ENCODE measurements at places on chromosomes 2 and 18.

- DNase-seq: no peak
Measured at GRCh38 chr18:39946623-39947061, 2008.4 kb upstream of the PIK3C3 start.

GRCh38 chr18:8751692-8752091 lies 46.3 kb downstream of the MTCL1 start:
- no peak for DNase-seq

- no peak for DNase-seq
Measured at GRCh38 chr18:74006143-74006542, 141.5 kb downstream of the FBXO15 start.

DNA sequence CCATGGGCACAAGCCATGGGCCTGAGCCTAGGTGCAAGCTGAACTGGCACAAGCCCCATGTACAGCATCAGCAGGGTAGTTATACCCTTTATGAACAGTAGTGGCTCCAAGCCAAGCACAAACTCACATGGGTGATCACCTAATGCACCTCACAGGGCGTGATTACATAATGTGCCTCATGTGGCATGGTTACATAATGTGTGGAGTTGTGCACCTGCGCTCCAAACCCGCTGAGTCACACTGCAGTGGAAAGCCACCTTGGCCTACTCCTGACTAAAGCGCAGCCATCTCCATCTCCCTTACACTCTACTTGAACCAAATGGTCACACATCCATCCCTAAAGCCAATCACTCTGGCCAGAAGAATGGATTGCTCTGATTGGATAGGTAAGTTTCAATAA lies 279.7 kb downstream of the MBD2 start:
- DNase-seq: no peak

DNA sequence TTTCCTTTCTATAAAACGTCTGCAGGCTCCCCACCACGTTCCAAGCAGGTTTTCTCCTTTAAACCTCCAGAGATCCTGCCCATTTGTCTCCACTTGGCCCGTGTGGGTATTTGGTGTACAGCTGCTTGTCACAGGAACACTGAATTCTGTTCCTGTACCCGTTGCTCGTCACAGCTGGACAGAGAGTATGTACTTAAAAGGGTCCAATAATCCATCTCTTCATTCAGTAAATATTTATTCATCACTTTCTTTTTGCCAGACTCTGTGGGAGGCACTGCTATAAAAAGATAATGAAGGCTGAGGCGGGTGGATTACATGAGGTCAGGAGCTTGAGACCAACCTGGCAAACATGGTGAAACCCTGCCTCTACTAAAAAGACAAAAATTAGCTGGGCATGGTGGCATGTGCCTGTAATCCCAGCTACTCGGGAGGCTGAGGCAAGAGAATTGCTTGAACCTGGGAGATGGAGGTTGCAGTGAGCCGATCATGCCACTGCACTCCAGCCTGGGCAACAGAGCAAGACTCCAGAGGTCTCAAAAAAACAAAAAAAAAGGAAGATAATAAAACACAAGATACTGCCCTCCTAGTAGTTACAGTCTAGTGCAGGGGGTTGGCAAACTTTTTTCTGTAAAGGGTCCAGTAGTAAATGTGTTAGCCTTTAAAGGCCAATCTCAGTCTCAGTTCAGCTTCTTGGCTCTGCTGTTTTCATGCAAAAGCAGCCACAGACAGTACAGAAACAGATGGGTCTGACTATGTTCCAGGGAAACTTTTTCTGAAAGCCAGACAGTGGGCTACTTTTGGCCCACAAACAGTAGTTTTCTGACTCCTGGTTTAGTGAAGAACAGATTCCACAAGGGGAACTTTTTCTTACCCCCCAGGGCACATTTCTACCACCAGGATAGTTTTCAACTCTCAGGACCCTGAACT lies 309.9 kb upstream of the RAB12 start:
- DNase-seq: no peak

GRCh38 chr2:64658269-64658668 lies 4.6 kb upstream of the SERTAD2 start:
- DNase-seq: no peak

DNA sequence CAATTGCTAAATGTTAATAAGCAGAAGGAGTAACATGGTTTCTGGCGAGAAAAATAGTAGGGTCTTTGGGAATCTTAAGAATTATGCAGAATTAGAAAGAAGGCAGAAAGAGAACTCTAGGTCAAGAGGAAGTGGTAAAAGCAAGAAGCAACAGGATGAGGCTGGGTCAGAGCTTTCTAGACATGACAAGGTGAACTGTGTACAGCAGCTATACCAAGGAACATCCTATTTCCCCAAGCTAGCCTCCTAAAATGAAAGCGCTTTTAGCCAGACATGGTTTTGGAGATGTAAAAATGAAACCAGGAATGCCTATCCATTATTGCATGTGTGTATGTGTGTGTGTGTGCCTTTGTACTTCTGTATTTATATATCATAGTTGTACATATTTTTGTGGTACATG lies 42.3 kb upstream of the STAT1 start:
- no peak for DNase-seq

DNA sequence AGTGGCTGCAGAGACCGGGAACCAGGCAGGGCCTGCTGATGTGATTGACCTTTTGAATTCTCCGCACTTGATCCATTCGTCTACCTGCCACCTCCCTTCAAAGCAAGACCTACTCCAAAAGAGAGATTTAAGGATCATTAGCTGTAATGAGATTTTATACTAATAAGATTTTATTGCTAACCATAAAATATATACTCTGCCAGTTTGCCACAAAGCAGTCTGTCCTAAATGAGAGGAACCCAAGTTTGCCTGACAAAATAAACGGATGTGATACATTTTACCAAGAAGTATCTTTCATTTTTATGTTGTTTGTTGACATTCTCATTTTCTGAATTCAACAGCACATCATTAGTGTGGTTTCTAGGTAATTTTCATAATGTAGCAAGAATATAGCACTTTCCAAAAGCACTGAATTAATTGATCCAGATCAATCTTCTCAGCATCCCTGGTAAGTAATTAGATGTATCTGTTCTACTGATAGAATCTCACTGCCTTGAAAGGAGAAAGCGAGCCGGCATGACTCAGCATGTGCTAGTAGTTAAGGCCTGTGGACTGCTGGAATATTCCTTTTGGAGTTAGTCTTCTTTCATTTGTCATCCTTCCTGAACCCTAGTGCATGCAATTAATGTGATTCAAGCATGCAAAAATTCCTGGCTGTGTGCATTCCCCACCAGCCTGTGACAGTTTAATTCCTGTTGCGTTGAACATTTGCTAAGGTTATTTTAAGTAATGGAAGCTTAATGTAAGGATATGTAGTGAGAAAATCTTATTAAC lies 128.5 kb downstream of the ARL6IP6 start:
- no peak for DNase-seq

- DNase-seq: peak; percentile 74
Measured at GRCh38 chr2:181189951-181190350, 209.5 kb downstream of the UBE2E3 start.

DNA sequence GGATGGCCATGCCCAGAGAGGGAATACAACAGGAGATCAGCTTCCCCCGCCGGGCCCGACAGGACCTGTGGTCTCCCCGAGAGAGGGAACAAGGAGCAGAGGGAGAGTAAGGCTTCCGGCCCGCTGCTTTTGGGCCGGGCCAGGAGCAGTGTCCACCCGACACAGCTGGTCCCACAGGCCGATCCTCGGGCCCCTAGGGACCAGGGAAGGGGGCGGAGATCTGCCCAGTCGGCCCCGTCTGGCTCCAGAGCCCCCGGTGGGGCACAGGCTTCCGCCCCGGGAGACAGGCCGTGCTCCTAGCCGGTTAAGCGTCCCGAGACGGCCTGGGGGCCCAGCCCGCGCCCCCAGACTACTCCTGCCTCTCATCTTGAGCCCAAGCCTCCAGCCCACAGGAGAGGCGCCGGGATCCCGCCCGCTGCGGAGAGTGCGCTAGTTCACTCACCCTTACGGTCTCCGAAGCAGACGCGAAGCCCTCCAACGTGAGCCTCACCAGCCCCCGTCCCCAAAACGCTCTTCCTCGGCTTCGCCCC lies at the start of gene MCFD2:
Gene MCFD2, minus strand, starts transcription at position 526 of the 530 bp plus-strand sequence. CDS start 6,635 bp downstream, outside the sequence.
- DNase-seq: no peak

DNA sequence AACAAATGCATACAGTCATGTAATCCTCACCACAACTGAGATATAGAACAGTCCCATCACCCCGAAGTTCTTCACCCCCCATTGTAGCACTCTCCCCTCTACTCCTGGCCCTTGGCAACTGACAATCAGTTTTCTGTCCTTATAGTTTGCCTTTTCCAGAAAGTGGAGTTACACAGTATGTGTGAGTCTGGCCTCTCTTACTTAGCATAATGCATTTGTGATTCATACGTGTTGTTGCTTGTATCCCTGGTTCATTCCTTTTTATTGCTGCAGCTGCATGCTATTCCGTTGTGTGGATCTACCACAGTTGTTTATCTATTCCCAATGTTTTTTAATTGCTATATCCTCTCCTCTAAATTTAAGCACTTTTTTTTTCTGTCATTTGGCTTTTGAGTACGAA lies 17.6 kb downstream of the ACYP2 start:
- DNase-seq: no peak

DNA sequence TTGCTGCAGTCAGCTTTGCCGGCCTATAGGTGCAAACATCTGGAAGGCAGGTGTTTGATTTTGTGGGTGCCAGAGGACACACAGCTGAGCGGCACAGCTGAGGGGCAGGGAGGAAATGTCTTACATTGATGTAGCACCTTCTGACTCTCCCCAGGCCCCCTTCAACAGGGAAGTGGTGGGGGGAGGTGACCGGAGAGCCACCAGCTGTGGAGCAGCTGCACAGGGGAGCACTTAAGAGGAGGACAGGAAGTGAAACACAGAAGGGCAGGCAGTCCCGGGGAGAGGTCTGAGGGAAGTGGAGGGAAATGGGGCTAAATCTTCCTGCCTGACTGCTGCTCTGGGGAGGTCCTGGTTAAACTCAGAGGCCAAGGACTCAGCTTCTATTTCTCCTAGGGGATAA lies 409.1 kb downstream of the TNS1 start:
- DNase-seq: no peak

GRCh38 chr2:45759310-45759851 lies 107.9 kb downstream of the PRKCE start:
- peak; percentile 13 for DNase-seq

GRCh38 chr2:31192851-31193392 lies 24.4 kb downstream of the CAPN14 start:
- DNase-seq: no peak

GRCh38 chr2:5695654-5696403 lies 3.6 kb downstream of the SOX11 start:
- peak; percentile 50 for DNase-seq

GRCh38 chr18:12750076-12750714 lies 47.4 kb downstream of the PSMG2 start:
- DNase-seq: peak; percentile 54

- DNase-seq: no peak
Measured at GRCh38 chr2:60532421-60532820, 21.0 kb downstream of the BCL11A start.

Data from DMS79 treated with DMSO at 0.1 percent for 48 hours (cell line).